ENCODE measurements at places on chromosomes 11 and 22. TPM values are rescaled to one million over a fixed set of nuclear protein-coding genes. Genes with fewer than 3 reads are reported as not detected.

GRCh38 chr22:47192651-47193437 lies 430.4 kb downstream of the TBC1D22A start:
- no peak for DNase-seq

- no peak for DNase-seq
Observed at GRCh38 chr11:58919980-58920379, 19.3 kb upstream of the GLYATL1 start.

DNA sequence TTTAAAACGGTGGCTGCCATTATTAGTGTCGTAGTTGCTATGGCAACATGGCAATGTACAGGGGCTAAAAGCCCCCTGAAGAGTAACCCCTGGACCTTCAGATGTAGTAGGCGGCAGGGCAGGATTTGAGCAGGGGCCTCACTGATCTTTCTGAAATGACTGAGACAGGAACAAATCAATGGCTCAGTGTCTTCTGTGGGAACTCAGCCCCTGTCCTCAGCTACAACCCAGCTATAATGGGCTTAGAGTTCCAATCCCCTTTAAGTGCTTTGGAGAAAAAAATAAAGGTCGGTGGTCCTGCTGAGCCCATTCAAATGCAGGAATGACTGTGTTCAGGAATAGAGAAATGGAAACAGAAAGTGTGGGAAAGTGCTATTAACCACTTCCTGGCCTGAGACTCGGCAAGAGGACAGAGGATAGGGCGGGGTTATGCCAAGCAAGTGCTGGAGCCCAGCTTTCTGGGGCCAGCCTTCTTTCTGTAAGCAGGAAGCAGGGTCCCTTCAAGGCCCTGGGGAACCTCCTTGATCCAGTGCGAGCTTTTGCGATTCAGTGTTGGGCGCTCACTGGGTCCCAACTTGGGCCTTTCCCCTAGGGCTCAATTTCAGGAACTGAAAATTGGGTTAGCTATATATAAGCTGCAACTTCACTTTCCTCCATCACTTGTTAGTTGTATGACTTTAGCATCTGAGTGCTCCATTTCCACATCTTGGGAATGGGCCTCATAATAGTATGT lies 6.1 kb upstream of the CD82 start:
- DNase-seq, result peak; percentile 65

DNA sequence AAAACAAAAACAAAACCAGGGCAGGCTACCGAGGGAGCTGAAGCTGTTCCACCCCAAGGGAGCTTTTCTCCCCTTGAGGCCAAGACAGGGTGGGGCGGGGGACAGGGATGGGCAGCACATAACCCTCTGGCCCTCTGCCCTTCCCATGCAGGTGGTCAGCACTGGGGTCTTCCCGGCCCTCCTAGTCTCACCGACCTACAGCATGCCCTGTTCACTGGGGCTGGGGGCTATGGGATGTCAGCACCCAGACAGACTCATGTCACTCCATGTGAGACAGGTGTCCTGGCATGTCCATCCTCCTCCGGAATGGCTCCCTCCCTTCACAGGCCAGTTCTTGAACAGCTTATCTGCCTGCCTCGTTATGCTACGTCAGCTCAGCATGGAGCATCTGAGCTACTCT lies 51.7 kb downstream of the DSCAML1 start:
- no peak for DNase-seq

DNA sequence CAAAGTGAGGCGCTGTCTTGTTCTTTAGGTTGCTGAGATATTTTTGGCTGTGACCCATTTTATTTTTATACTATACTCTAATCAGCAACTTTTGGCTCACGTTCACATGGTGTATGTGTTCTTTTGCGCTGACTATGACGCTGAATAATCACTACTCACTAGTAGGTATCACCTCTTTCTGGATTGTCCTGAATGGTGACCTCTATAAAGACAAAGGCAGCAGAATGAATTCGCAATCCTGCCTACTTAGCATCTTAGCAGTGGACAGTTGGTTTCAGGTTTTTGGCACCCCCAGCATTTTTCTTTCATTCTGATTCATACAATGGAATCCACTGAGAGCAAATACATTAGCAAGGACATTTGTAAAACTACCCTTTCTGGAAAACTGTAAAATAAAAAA lies 351.3 kb downstream of the JRKL start:
- DNase-seq, result peak; percentile 8

DNA sequence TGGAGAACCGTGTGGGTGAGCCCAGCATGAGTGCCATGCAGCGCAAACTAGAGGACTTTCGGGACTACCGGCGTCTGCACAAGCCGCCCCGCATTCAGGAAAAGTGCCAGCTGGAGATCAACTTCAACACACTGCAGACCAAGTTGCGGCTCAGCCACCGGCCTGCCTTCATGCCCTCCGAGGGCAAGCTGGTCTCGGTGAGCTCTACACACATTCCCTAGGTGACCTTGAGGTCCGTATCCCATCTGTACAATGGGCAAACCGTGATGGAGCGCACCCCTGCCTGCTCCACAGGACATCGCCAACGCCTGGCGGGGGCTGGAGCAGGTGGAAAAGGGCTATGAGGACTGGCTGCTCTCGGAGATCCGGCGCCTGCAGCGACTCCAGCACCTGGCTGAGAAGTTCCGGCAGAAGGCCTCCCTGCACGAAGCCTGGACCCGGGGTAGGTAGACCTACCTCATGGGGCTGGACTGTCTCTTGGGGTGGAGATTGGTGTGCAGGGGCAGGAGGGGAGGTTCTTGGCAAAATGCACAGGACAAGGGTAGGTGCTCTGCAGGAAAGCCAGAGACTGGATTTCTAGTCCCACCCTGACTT lies 10.6 kb downstream of the CTSF start:
- no peak for DNase-seq

DNA sequence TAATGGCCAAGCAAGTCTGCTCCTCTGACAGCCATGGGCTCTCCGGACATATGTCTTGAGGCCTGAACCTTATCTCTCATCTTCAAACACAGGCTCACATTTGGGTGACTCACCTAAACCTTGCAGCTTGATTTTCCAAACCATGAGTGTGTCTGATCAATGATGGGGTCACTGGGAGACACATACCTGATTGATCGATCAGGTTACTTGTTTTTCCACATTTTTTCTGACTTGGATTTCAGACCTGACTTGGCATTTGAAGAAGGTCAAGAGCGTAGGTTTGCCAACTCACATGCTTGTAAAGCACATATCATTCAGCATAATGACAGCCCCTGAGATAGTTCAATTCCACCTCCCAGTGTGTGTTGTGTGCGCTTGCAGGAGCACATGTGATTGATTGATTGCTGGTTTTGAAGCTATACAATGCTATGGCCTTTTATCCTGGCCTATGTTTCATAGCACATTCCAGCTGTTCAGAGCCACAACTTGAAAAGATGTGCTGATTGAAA lies 116.7 kb upstream of the KIRREL3 start:
- DNase-seq, result no peak

DNA sequence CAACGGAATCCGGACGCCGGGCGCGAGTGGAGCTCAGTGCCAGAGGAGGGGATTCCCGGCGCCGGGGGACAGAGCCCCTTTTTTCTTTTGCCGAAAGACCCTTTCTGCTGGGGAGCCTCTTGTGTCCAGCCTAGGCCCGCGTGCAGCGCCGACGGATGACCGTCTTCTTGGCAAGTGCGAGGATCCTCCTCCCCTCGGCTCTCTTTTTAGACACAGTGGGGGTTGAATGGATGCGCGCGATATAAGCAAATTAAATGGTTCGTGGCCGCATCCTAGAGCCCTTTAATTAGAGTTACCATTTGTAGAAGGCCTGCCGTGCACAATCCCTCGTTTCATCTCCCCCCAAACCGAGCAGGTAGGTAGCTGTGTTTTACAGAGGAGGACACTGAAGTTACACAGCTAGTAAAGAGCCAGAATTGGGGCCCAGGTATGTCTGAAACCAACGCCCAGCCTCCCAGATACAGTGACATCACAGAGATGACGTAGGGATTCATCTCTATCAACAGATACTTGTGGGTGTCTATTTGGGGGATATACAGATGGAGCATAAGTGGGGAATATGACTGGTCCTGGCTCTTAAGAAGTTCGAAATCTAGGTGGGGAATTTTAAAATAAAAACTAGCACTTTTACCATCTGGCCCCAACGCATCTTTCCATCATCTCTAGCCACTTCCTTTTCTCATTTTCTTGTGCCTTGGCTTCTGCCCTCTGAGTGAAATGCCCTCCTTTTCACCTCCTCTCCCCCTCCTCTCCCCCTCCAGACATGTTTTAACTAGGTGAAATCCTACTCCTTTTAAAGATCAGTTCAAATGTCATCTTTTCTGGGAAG lies 875 bp downstream of the TCP11L1 start:
- DNase-seq, result no peak

GRCh38 chr11:1807264-1807995 lies 27.4 kb upstream of the SYT8 start:
- DNase-seq, result no peak

DNA sequence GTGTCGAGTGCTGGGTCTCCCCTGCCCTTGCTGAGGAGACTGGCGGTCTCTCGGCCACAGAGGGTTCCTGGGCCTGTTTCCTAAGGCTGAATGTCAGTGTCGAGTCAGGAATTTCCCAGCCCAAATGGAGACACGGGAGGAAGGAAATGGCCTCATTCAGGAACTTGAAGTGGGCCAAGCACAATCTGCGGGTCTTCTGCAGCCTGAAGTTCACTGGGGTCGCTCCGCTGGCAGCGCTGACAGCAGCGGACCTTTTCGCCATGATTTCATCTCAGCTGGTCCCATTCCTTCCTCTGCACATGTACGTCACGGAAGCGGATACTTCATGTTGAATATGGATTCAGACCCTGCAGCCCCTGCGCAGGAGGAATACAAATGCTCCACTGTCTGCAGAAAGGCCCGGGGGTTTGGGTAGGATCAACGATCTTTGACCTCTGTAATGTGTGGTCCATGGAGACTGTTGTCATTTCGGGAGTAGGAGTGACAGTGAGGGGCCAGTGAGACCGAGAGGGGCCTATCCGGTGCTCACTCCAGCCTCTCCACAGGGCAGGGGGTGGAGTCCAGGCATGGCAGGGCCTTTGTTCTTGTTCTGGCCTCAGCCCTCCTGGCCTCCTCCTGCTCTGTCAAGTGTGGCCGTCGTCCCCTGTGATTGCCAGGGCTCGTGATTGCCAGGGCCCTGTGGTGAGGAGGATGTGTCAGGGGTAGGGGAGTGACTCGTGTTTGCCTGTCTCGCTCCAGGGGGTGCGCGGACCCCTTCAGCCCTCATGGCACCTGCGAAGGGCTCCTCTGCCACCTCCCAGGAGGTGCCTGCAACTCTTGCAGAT lies 402.3 kb downstream of the TBC1D22A start:
- DNase-seq, result no peak

DNA sequence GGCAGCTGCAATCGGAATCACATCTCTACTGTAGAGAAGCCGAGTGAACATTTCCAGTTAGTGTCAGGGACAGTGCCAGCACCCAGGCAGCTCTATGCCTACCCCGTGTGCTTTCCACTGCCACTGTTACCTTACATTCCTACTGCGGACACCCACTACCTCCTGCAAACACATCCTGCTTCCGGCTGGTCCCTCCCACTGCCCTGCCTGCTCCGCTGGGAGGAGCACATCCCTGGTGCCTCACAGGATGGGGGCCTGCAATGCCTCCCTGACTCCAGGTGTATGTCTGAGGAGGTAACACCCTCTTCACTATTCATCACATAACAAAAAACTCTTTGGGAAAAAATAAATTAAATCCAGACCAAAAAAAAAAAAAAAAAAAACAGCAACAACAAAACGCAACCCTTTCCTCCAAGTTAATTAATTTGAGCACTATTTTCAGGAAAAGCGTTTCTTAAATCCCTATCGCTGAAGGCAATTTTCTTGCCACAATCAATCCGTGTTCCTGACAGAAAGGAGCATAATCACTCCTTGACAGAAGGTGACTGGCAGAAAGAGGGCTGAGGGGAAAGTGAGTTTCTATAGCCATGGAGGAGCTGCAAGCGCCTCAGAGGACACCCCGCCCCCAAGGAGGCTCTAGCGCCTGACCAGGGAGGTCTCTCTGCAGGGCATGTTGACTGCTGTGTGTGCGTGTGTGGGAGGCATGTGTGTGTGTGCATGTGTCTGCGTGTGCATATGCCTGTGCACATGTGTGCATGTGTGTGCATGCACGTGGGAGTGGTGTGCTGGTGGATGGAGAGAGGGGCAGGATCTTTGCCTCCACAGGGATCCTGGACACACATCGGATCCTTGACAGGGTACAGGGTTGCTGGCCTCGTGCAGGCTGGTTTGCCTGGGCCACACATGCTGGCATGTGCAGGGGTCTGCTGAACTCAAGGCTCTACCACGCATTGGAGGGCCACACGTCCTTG lies 134.8 kb upstream of the NTM start:
- no peak for DNase-seq

DNA sequence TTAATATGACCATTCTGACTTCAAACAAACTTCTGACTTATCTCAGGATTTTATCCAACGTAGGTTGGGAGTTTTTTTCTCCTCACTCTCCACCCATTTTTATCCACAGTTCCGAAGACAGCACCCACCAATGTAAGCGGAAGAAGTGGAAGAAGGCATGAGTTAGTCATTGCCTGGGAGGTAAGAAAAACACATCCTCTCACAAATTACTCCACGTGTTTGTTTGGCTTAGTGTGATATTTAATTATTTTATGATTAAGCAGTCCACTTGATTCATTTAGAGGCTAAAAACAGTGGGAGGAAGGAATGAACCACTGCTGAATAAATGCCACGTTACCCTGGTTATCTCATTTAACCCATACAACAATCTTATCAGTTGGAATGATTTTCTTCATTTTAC lies 389.6 kb upstream of the ARHGAP42 start:
- DNase-seq, result no peak

GRCh38 chr11:130839981-130840666 lies 76.2 kb downstream of the SNX19 start:
- DNase-seq, result no peak

DNA sequence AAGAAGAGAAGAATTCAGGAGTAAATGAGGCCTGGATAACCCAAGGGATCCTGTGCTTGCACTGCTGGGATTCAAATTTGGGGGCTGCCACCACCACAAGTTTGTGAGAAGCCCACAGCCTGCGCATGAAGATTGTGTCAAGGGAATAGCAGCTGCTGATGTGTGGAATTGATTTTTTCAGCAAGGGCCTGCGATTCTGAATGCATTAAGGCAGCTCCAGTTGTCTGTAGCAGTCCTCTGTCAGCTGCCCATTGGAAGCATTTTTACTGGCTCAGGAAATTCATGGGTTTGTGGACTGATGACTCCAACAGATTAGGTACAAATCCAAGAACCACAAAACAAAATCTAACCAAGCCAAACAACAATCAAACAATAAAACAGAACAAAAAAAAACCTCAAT lies 14.0 kb downstream of the ARVCF start:
- DNase-seq, result no peak

- DNase-seq, result no peak
Observed at GRCh38 chr11:13033760-13034533, 24.8 kb downstream of the RASSF10 start.

GRCh38 chr22:38941488-38941987 lies 15.9 kb upstream of the APOBEC3A start:
- no peak for DNase-seq

SGSM1 gene
- total RNA-seq, result not detected

SLC22A9 gene
- total RNA-seq, result not detected

POU2AF3 gene
- not detected for total RNA-seq

OR4C12 gene
- total RNA-seq, result not detected

MOB2 gene
- 31.1 TPM for total RNA-seq

SAA1 gene
- total RNA-seq, result 0.69 TPM

ROBO3 gene
- 24.5 TPM for total RNA-seq

PHLDA2 gene
- 71.3 TPM for total RNA-seq

WNT11 gene
- not detected for total RNA-seq
